Activated naive CD4-positive, alpha-beta T cell treated with anti-CD3 and anti-CD28 coated beads, Interleukin-2, amount 50 U/mL, for 72 hours (primary cell): ENCODE measurements at places on chromosomes 4 and X. TPM values are rescaled to one million over a fixed set of nuclear protein-coding genes. Genes with fewer than 3 reads are reported as not detected.

DNA sequence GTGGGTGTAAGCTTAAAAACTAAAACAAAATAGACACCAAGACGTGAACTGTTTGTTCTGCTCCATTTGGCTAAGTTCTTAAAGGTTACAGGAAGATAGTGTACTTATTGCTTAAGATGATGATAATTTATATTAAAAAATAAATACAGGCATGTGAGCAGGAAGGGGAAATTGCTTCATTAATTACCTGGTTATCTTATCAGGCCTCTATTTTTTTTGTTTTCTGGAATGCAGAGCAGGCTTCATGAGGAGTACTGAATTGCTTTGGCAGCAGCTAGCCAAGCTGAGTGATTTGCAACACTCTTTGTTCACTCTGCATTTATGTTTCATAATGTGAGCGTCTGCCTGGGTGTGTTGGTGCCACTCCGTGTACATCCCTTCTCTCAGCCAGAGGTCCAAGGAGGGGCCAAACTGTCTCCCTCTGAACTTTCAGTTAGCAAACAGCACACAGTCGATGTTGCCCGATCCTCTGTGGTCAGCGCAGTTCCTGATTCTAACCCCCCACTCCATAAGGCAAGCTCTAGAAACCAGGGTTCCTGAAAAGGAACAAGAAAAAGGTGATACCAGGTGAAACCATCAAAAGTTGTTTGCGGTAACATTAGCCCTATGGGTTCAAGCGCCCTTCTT, 348.2 kb downstream of the SPRY1 start:
- no peak for DNase-seq

DNA sequence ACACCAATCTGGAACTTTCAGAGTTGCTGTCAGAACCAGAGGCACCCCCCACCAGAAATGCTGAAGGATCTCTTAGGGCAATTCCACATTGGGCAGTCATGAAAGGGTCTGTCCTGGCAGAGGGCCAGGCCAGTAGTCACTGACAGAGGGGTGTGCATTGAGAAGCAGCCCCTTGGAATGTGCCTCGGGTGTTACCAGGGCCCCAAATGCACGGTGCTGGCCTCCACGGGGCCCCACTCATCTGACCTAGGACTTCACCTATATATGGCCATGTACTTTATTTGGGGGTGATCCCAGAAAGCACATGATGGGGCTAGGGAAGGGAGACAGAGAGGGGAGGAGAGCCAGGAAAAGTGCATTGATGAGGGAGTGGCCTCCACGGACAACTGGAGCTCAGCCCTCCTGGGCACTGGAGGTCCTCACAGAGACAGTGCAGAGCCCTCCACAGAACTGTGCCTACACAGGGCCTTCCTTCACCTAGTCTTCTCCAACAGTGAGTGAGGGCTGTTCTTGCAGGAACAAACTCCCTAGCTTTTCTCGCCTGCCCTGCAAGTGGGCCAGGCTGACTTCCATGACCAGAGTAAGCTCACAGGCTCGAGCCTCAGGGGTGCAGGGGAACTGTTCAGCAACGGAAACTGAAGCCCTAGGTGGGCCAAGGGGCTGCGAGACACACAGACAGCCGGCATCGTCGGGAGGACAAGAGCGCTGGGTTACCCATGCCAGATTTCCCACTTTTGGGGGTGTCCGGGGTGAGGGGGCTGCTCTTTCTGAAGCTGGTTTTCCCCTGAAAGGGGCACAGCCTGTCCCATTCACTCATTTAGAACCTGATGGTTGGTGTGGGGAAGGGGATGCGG, 136.2 kb downstream of the HMX1 start:
- DNase-seq, result no peak

GRCh38 chr4:40309250-40309774, 25.8 kb upstream of the CHRNA9 start:
- DNase-seq, result peak; percentile 85

- no peak for DNase-seq
These were observed 1364.1 kb downstream of the ARAP2 start for GRCh38 chr4:34880246-34880645.

The PNCK gene
- total RNA-seq, result 1.0 TPM

The TRAPPC11 gene
- 37.2 TPM for total RNA-seq
